H1 (cell line): ENCODE measurements at places on chromosomes 5 and 9. TPM values are rescaled to one million over a fixed set of nuclear protein-coding genes. Genes with fewer than 3 reads are reported as not detected.

GRCh38 chr9:107270580-107270979, 12.5 kb upstream of the RAD23B start:
- DNase-seq, result no peak

DNA sequence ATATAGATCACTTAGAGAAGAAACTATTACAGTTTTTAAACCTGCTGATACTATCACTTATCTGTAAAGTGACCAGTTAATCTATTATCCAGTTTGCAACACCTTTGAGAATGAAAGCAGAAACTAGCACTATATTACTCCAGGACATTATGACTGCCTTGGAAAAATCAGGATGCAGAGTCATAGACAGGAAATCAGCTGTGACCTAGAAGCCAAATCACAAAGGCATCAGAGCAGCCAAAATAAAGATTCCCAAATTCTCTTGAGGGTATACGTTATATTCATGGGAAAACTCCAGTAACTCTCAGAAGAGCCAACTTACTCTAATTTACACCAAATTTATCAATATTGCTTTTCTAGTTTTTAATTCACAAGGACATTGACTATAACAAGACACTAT, 49.9 kb downstream of the CDO1 start:
- DNase-seq, result no peak

- DNase-seq, result no peak
Observed at GRCh38 chr5:90506221-90506620, 23.2 kb downstream of the LYSMD3 start.

GRCh38 chr9:128394379-128395168, 23.4 kb downstream of the URM1 start:
- DNase-seq, result no peak

- DNase-seq, result no peak
Observed at GRCh38 chr5:1858436-1858835, 24.3 kb downstream of the IRX4 start.

GRCh38 chr5:178625679-178626483, 969 bp downstream of the CLK4 start:
- no peak for DNase-seq

DNA sequence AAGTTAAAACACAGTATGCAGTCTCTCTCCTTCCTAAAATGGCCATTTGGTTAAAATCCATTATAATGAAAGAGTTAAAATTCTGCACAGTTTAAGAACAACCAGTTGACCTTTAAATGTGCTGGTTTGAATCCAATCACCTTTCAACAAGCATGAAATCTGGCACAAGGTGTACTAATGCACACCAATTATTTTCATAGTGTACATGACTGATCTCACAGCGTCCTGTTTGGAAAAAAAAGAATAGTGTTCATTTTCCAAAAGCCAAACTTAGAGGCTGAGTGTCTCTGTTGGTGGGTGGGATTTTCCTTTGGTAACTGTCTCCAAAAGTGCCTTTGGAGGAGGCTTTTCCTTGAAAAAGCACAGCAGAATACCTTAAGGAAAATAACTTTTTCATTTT, 180.6 kb downstream of the DEPDC1B start:
- DNase-seq, result no peak

GRCh38 chr5:91144491-91145332, 238.4 kb downstream of the ARRDC3 start:
- no peak for DNase-seq

DNA sequence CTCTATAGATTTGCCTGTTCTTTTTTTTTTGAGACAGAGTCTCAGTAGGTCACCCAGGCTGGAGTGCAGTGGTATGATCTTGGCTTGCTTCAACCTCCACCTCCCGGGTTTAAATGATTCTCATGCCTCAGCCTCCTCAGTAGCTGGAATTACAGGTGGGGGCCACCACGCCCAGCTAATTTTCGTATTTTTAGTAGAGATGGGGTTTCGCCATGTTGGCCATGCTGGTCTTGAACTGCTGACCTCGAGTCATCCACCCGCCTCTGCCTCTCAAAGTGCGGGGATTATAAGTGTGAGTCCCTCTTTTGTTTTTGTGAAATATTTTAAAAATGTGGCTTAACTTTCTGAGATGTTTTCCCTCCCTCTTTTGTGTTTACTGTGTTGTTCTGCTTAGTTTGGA, 29.2 kb downstream of the HSPA4 start:
- DNase-seq, result no peak

- DNase-seq, result no peak
Observed at GRCh38 chr5:148569948-148570347, 84.4 kb downstream of the HTR4 start.

DNA sequence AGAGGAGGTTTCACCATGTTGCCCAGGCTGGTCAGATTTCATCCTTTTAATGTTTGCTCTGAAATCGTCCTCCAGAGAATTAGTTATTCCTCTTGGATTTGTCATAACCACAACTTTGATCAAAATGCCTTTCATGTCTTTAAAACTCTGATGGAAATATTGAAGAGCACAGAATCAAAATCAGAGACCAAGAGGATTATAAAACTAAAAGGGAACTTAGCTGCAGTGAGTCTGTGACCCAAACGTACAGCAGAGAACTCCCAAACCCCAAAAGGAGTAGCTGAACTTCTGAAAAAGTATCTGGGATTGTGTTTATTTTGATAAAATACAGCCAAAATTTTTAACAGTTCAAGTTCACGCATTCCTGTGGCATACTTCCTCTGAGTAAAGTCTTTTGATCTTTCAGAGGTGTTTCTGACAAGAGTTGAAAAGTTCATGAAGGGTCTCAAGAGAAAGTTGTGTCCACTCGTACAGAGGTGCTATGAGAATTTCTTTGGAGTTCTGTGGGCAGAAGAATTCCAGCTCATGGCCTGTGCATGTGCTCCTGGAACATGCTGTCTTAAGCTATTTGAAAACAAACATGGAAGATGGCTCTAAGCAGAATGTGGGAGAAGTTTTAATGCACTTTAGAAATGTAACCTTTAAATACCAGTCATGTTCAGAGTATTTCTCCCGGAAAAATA, 124.0 kb downstream of the ESM1 start:
- no peak for DNase-seq

DNA sequence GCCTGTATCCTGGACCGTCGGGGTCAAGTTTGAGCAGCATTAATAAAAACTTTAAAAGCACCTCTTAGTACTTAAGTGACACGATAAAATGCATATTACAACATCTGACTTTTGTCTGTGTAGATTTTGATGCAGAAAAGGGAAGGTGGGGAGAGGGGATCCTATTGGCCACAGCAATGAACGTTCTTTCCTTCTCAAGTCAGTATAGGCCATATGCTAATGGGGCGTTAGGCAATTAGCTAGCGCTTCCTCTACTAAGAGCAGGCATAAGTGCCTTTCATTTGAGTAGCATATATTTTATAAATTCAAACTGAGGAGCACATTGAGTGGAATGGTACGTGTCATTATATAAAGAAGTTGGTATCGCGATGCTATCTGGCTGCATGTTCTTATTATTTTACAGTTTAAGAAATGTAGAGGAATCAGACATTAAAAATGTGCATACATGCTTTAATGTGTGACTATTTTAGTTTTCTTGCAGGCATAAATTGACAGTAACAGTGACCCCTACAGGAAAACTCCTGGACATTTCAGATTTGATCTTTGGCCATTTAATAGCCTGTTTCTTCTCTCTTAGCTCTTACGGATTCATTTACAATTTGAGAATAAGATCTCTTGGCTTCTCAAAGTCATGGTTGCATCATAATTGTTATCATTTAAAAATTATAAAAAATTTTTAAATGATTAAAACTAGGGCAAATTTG, 1.1 kb upstream of the GNA14 start:
- DNase-seq, result no peak

- no peak for DNase-seq
Observed at GRCh38 chr5:96876292-96876850, at the start of gene ERAP2. TSS of gene ERAP2 (plus strand) at chr5:96876500. CDS start at chr5:96879686, 3,186 bp downstream.

DNA sequence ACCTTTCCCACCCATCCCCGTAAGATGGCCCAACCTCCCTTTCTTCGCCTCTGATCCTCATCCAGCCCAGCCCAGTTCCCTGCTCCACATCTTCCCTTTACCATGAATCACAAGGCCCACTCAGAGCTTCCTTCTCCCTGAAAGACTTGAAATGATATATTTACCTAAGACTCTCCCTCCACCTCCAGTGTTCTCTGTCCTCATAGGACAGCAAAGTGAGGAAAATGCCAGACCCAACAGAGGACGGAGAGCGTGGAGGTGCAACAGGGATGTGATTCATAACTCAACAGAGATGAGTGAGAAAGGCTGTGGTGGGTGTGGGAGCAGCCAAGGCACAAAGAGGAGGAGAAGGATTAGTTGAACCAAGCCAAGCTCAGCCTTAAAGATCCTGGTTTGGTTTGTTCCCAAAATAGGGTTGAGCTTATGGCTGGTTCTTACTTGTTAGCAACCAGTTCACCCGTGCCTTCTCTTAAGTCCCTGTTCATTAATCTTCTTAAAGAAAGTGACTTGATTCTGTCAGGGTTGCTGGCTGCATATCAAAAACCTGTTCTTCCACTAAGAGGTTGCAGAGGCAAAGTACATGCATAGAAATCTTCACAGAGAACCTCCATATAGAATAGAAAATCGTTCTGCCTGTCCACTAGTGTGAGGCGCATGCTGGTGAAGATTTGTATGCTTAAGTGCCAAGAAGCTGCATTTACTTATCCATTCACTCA, 183.2 kb downstream of the ACTL7B start:
- DNase-seq, result no peak

GRCh38 chr9:114000671-114001409, 77.3 kb downstream of the AMBP start:
- DNase-seq, result no peak

DNA sequence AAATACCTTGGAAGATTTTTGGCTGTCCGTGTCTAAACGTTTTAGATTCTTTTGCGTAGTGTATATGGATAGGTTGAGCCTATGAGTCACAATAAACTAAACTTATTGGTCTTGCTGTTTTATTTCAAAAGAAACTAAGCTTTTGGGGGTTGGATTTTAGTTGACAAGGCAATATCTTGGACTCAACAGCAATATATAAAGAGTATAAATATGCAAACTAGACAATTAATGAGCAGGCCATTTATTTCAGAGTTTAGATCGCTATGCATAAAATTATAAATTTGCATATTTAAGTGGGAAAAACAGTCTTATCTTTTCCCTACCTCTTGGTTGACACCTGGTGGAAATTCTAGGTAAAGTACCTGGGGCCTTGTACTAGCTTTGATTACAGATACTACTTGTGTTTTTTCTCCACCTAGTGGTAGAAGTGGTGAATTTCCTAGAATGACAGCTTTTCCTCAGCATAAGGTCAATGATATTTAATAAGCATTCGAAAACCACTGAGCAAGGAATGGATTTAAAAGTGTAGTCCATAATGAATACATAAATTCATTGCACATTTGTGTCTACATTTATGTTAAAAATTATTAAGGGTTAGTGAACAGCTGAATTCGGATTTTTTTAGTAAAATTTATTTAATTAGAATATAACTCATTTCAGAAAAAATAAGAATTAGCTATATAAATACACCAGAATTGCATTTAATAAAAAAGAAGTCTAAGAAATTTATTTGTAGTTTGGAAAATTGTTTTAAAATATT, 1.7 kb upstream of the ARRDC3 start:
- no peak for DNase-seq

GRCh38 chr5:39013938-39014337, 60.3 kb downstream of the RICTOR start:
- DNase-seq, result no peak

TAF1L gene
- total RNA-seq, result not detected in 2 replicates

GIN1 gene
- 7.0 and 7.1 TPM in 2 replicates for total RNA-seq

OTULINL gene
- 7.7 and 8.3 TPM in 2 replicates for total RNA-seq

PCDHGC5 gene
- total RNA-seq, result 0.78 and 1.1 TPM in 2 replicates

FOXD4L5 gene
- total RNA-seq, result 0.13 TPM in 1 of 2 replicates, not detected in the other

ODF2 gene
- total RNA-seq, result 17.9 and 19.9 TPM in 2 replicates

DBH gene
- total RNA-seq, result 0.29 TPM in 1 of 2 replicates, not detected in the other
